ENCODE measurements at places on chromosomes 6 and 20.

DNA sequence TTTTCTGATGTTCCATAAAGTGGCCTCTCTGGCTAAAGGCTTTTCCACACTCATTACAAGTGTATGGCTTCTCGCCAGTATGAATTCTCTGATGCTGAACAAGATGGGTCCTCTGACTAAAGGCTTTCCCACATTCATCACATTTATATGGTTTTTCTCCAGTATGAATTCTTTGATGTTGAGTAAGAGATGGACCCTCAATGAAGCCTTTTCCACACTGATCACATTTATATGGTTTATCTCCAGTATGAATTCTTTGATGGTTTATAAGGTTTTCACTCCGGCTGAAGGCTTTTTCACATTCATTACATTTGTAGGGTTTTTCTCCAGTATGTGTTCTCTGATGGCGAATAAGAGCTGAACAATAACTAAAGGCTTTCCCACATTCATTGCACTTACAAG is 20.4 kb downstream of the ZNF184 start:
- no peak for DNase-seq

DNA sequence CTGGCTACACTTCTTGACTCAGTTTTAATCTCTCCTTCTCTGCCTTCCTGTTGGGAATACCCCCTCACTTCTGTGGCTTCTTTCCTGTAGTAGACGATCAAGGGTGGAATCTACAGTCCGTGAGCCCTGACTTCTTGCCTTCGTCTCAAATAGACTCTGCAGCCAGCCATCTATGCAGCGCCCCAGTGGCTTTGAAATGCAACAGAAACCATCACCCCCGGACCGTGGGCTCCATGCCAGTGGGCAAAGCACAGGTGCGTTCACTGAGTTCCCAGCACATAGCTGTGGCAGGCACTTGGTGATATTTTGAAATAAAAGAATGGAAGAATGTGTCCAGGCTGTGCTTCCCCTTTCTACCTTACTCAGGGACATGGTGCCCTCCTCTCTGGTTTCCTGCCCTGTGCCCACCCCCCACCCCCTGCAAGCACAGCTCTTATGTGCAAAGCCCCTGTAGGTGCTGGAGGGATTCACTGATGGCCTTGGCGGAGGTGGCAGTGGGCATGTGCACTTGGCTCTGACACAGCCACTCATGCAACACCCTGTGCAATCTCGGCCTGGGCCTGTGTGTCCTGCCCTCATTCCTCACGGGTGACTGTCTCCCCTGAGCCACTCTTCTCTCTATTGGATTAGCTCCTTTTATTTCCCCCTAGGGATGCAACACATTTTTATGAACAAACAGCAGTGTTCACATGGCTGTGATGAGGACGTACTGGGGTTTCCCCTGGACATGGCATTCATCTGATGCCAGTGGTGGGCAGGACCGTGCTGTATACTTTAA is 5.5 kb upstream of the CDSN start:
- no peak for DNase-seq

GRCh38 chr6:165585060-165585459 is 78.0 kb downstream of the PDE10A start:
- DNase-seq = no peak

- no peak for DNase-seq
These were observed 28.0 kb upstream of the PTGIS start for GRCh38 chr20:49595811-49596561.

- DNase-seq = no peak
These were observed 127.6 kb downstream of the MAP3K7 start for GRCh38 chr6:90459225-90459758.

DNA sequence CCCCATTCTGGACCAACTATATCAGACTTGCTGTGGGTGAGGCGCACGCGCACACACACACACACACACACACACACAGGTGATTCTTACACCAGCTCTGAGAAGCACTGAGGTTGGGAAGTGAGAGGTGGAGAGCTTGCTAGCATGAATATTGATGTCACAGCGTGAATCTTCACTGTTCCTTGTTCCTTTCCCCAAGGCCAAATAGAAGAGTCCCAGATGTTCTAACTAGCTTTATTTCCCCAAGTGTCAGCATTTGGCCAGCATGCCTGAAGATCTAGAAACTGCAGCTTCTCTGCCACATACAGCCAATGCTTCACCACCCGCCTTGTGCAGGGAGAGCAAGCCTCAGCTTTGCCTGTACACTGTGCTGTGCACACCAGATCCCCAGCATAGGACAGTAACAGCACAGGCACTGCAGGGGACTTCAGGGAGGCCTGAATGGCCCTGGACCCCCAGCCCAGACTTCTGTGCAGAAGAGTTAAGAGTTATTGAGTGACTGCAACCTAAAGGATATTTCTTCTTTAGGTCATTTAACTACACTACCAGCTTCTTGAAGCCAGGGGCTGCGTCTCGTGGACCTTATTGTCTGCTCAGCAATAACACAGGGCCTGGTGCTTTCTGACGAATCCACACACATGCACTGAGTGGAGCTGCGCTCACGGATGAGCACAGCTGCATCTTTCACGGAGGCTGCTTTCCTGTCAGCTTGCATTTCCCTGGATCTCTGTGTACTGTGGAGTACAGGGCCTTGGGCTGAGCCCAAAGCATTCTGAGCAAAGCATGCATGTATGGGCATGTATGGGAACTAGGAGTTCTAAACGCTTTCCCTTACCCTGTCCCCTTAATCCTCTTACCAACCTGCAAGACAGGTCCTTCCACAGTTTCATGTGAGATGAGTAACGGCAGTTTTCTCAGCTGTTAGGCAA is 13.9 kb upstream of the CD93 start:
- DNase-seq = no peak

- no peak for DNase-seq
These were observed 216.0 kb downstream of the HIVEP2 start for GRCh38 chr6:142728910-142729481.

DNA sequence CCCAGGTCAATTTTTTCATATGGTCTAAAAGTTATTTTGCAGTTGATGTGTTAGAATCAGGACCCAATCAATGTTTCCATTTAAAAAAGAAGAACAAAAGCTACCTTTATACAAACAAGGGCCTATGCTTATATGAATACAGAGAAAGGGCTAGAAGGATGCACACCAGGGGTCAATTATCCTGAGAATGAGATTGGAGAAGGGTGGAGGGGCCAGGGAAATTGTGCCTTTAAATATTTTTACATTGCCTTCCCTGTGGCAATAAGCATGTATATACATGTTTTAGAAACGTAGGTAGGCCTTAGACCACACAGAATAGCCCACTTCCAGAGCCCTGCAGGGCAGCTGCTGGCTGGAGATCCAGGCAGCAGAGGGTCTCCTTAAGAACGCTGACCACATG is 12.7 kb downstream of the EXOC2 start:
- DNase-seq = no peak

GRCh38 chr20:48695255-48695654 is 132.5 kb downstream of the PREX1 start:
- DNase-seq = no peak

GRCh38 chr6:106077170-106077569 is 9.0 kb upstream of the PRDM1 start:
- no peak for DNase-seq

GRCh38 chr6:15904651-15905376 is 224.1 kb upstream of the MYLIP start:
- no peak for DNase-seq

DNA sequence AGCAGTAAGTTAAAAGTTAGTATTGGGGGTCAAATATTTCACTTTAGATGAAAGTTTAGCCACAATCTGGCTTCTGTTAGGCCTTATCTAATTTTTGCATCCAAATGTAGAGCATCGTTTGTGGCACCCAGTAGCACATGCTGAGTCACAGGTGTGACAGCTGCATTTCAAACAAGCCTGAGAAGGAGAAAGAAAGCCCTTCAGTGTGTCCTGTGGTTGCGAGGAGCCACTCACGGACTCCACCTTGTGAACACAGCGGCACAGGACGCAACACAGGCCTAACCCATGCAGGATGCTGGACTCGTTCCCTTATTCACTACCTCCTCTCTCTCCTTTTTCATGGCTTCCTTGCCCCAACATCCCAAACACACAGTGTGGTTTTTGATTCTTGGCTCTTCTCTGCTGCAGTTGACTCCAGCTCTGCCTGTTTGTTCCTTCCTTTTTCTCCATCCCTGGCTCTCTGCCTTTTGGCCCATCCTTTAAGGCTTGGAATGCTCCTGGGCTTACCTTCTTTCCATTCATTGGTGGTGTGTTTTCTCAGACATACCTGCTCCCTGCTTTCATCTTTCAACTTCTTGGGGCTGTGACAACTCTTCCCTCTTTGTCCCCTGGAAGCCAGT is 124.2 kb downstream of the SLC16A10 start:
- DNase-seq = no peak

DNA sequence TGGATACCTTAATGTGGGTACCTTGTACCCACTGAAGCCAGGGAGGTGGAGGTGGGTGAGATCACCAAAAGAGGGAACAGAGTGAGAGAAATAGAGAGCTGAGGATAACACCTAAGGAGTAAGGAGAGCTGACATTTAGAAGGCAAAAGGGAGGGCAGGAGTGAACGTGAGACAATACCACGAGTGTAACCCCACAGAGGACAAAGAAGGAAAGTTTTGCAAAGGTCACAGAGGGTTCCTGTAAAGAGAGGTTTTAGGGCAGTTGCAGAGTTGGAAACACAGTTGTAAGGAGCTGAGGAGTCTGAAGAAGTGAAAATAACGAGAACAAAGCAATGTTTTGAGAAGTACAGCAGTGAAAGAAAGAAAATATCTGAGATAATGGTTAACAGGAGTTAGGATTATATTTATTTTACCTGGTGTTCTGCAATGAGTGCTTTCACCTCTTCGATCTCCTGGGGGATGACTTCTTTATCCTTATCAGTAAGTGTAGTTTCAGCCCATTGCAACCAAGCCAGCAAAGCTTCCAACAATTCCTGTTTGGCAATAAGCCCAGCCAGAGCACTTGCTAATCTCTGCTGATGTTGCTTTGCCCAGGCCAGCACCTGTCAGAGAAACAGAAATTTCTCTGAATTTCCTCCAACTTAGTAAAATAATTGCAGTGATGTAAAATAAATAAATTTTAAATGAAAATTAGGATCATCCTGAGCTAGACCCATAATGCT is 166.8 kb downstream of the DST start:
- no peak for DNase-seq

DNA sequence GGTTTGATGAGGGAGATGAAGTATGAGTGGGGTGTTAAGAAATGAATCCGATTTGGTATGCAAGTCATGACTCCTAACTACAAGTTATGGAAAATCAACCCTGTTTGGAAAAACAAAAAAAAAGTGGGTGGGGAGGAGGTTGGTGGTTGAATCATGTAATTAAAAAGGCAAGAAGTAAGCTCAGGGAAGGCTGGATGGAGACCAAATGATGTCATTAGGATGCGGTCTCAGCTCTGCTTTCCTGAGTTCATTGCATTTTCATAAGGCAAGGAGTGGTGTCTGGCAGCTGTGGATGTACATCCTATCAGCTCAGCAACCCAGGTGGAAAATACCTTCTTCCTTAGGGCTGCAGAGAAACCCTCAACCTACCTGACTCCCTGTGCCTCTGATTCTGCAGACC is 60.4 kb upstream of the AKAP12 start:
- DNase-seq = no peak

- DNase-seq = no peak
These were observed 106.8 kb downstream of the OR2B2 start for GRCh38 chr6:27805347-27805746.

- DNase-seq = no peak
These were observed 19.2 kb upstream of the SCP2D1 start for GRCh38 chr20:18794428-18794787.

- DNase-seq = no peak
These were observed 49.8 kb downstream of the PPARD start for GRCh38 chr6:35392111-35392702.

- no peak for DNase-seq
These were observed 2.9 kb upstream of the SPINT3 start for GRCh38 chr20:45518282-45518681.

GRCh38 chr20:41592516-41593216 is 25.5 kb downstream of the CHD6 start:
- no peak for DNase-seq

- no peak for DNase-seq
These were observed 36.9 kb upstream of the LCA5 start for GRCh38 chr6:79574174-79574573.

DNA sequence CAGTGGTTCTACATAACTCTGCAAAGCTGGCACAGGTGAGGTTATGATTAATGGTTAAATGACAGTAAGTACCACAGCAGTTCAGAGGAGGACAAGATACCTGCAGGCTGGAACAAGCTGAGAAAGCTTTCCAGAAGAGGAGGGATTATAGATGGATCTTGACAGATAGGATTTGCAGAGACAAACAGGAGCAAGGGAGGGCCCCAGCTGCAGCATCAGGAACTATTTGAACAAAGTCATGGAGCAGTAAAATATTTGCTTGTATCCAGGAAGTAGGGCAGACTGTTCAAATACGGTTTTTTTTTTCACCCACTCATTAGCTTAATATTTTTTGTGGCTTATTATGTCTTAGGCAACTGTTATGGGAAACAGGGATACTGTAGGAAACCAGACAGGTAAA is 144.4 kb upstream of the MAN1A1 start:
- DNase-seq = no peak

- no peak for DNase-seq
These were observed 2.9 kb upstream of the RAET1E start for GRCh38 chr6:149900620-149901443.

- no peak for DNase-seq
These were observed 6.7 kb downstream of the ZBP1 start for GRCh38 chr20:57613481-57613921.

- no peak for DNase-seq
These were observed 42.6 kb downstream of the TTI1 start for GRCh38 chr20:37990571-37991151.

GRCh38 chr6:20370393-20370792 is 31.3 kb upstream of the E2F3 start:
- DNase-seq = no peak

DNA sequence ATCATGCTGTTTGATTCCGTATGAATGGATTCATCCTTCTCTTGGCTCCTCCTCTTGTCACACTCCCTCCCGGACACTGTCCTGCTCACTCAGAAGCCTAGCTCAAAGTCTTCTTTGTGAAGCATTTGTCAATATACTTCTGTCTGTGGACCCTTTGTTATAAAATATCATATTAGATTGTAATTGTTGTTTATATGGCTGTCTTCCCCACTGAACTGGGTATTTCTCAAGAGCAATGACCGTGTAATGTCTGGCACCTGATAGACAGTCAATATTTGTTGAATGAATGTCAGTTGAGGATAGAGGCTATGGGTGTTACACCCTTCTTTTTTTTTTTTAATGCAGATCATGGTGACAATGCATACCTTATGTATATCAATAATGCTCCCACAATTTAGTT is 335.3 kb downstream of the SOX4 start:
- DNase-seq = no peak

DNA sequence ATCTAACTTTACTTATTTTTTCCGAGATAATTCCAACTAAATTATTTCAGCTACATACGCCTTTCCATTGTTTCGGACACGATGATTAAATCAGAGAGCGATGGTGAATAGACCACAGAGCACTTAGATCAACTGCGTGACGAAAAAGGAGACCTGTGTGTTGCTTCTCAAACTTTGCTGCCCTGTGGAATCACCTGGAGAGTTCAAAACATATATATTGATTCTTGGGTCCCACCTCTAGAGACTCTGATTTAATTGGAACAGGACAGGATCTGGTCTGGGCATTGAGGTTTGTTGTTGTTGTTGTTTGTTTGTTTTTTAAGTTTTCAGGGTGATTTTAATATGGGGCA is 401 bp upstream of the TNFRSF21 start:
- DNase-seq = no peak

GRCh38 chr6:119160911-119161310 is 82.4 kb upstream of the FAM184A start:
- DNase-seq = no peak

GRCh38 chr6:57017841-57018240 is 28.7 kb upstream of the KIAA1586 start:
- no peak for DNase-seq

- no peak for DNase-seq
These were observed 88.6 kb upstream of the TMEM181 start for GRCh38 chr6:158471339-158471738.

Measured in anterior cingulate cortex (tissue), 58 donors.